ENCODE measurements at places on chromosomes 1 and 21. TPM values are rescaled to one million over a fixed set of nuclear protein-coding genes. Genes with fewer than 3 reads are reported as not detected.

DNA sequence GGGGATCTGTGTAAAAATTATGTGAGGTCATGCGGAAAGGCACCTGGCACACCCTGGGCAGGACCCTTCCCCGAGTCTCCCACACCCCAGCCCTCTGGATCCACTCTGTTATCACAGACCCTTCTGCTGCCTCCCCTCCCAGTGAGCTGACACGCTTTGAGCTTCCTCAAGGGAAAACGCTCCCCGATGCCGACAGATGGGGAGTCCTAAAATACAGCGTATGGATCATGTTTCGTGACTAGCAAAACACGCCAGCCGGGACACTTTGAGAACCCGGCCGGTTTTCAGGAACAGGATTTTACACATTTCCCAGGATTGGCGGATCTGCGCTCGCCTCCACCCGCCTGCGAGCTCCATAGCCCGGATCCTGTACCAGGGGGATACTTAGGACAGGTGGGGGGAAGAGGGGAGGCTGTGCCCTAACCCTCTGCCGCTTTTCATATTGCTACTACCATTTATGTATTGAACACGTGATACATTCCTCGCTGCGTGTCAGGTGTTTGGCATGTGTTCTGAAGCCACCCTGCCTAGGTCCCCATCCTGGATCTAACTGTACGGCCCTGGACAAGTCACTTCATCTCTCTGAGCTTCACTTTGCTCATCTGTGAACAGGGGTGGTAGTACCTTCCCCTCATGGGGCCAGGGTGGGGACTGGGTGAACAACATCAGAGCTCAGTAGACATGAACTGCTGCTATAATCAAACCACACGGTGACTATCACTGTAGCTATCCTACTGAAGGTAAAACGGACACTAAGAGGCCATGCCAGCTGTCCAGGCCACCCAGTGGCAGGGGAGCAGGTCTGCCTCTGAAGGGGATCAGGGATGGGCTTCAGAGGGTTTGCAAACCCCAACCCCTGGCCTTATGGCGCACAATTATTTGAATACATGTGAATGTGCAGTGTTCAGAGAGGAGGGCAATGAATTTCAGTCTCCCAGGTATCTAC, 63.2 kb downstream of the SSBP3 start:
- DNase-seq, result peak; percentile 21

ALPL gene
- 11.0 TPM for total RNA-seq

- DNase-seq, result no peak
These were observed 85.6 kb downstream of the VAV3 start for GRCh38 chr1:107879346-107879745.

KIRREL1 gene
- total RNA-seq, result 11.3 TPM

GRCh38 chr1:205369701-205370123, 13.0 kb upstream of the KLHDC8A start:
- no peak for DNase-seq

DNA sequence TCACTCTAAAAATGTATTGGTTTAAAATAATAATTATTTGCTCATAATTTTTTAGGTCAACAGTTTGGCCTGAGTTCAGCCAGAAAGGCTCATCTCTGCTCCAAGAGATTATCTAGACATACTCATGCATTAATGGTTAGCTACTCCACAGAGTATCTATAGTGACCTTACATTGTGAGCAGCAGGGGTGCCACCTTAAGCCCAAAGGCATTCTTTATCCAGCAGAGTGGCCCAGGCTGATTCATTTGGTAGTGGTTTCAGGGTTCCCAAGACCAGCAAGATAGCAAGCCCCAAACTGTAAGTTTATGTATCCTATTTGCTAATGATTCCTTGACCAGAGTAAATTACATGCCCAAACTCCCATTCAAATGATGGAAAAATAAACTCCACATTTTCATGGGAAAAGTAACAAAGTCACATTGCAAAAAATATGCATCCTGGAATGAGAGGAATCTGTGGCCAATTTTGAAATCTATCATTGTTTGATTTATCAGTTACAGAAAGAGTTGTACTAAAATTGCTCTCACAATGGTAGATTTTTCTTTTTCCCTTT, 182.6 kb upstream of the KCNK2 start:
- no peak for DNase-seq

THEMIS2 gene
- 6.3 TPM for total RNA-seq

- no peak for DNase-seq
These were observed 13.8 kb downstream of the PARK7 start for GRCh38 chr1:7975212-7975865.

GRCh38 chr1:216710598-216711333, 12.5 kb downstream of the ESRRG start:
- DNase-seq, result no peak

NBPF10 gene
- 0.62 TPM for total RNA-seq

- DNase-seq, result no peak
These were observed 806.1 kb downstream of the LTN1 start for GRCh38 chr21:28186604-28187003.

DNA sequence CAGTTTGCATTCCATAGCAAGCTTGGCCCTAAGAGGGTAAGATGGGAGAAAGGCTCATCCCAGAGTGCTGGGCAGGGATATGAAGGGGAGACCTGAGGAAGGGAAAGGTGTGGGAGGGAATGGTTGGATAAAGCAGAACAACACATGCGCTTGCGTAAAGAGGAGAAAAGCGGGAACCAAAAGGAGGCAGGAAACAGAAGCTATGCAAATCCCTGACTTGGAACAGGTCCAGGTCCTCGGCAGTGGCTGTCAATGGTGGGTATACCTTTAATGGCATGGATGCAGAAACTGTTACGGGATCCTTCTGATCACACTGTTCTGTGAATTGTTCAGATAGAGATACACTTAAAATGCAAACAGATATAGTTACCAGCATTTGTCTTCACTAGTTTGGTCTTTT, 455.6 kb downstream of the SIPA1L2 start:
- no peak for DNase-seq

DNA sequence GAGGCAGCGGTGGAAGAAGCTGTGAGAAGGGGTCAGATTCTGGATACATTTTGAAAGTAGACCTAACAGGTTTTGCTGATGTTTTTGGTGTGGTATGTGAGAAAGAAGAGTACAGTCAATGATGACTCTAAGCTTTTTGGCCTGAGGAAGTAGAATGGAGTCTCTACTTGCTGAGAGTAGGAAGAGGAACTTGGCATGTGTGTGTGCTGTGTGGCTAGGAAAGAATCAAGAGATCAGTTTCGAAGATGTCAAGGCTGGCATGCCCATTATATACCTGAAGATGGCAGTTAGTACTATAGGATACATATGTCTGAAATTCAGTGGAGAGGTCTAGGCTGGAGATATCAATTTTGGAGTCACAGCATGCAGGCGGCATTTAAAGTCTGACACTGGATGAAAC, 64.4 kb downstream of the MAB21L3 start:
- DNase-seq, result no peak

GRCh38 chr1:62373221-62373620, 54.0 kb upstream of the KANK4 start:
- no peak for DNase-seq

DNA sequence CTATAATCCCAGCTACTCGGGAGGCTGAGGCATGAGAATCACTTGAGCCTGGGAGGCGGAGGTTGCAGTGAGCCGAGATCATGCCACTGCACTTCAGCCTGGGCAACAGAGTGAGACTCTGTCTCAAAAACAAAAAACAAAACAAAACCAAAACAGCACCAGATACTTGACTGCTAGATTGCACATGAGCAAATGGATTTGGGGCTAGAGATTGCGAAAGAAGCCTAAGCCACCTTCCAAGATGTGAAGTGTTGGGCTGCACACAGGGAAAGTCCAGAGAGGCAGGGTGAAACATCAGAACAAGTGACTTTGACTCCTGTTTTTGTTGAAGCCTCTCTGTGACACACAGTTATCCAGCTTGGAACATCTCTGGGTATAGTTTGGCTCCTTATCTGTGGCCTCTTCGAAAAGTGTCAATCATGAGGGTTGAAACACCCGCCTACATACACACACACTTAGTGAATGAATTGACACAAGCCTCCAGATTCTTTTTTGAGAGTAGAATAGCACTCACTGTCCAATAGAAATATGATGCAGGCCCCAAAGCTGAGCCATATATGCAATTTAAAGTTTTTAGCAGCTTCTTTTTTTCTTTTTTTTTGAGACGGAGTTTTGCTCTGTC, 34.2 kb upstream of the GPR137B start:
- DNase-seq, result no peak

DNA sequence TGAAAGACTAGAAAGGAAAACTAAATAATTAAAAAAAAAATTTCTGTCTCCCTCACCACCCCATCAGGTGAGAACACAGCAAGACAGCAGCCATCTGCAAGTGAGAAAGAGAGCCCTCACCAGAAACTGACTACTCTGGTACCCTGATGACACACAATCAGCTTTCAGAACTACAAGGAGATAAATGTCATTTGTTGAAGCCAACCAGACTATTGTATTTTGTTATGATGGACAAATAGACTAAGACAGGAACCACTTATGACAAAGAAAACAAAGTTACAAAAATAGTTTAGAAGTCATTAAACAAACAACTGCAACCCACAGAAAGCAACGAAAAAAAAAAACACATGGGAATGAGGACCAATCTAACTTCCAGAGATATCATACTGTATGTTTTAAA, 98.3 kb downstream of the FAF1 start:
- no peak for DNase-seq

DNA sequence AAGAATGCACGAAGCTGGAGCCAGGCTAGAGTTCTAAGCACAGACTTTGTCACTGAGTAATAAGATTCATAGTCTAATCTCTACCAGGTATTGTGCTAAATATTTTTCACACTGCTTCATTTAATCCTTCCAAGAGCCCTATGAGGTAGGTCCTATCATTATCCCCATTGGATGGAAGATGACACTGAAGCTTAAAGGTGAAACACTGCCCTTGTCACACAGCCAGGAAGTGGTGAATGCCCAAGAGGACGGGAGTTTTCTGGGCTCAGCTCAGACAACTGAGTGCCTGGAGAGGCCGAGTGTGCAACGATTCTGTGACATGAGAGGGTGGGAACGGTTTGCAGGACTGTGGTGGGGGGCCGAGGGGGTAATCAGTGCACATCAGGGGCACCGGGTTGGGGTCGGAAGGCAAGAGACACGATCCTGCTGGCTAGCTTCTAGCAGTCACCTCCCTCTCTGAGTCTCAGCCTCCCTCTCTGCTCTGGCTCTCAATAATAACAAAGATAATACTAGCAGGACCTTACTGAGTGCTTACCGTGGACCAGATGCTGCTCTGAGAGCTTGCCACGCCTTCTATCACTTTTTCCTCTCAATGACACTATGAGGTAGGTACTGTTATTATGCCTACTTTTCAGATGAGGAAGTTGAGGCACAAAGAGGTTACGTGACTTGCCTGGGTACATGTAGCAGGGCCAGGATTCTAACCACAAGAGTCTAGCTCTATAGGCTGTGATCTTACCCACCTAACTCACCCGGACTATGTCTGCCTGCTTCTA, 12.4 kb downstream of the KCNQ4 start:
- peak; percentile 17 for DNase-seq

- no peak for DNase-seq
These were observed 19.8 kb downstream of the CEP104 start for GRCh38 chr1:3837200-3837599.

DNA sequence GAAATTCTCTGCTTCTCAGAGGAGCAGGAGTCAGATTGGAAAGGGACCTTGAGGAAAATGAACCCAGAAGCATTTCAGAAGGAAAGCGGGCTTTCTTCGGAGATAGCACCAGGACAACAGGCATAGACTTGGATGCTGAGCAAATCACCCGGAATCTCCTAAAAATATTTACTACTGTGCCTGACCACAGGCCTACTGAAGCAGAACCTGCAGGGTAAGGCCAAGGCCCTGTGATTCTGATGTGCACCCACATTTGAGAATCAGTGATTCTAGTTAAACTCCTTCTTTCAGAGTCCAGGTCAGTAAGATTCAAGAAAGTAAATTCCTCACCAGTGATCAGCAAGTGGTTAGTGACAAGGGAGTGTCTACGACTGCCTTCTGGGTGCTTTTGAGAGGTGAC, 307.3 kb upstream of the DUSP10 start:
- no peak for DNase-seq

DNA sequence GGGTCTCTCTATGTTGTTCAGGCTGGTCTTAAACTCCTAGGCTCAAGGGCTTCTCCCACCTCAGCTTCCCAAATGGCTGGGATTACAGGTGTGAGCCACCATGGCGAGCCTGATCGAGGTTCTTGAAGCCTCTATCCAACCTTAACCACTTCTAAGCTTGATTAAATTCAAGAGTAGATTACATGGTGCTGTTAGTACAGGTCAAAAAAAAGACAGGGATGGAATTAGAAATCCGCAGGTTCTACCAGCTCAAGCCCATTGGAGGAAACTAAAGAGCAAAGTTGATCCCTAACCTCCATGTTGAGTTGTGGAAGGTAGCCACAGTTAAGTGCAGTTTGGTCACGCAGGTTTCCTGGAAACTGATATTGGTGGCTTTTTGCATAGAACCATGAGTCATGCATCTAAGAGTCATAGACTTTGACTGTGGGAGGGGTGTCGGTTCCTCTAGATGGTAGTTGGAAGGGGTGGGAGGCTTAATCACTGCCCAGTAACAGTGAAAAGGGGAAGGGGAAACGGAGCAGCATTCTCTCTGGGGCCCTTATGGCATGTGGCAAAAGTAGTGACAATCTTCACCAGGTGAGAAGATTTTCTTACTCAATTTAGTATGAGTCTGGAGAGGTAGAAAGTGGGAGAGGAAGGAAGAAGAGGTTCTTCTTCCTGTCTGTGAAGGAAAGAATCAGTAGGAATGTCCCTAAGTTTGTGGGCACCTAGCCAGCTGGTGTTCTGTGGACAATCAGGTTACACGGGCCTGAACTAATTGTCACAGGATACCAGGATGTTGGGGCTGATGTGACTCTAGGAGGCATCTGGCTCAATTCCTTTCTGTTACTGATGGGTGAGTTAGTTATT, 7.0 kb downstream of the CD53 start:
- no peak for DNase-seq

DNA sequence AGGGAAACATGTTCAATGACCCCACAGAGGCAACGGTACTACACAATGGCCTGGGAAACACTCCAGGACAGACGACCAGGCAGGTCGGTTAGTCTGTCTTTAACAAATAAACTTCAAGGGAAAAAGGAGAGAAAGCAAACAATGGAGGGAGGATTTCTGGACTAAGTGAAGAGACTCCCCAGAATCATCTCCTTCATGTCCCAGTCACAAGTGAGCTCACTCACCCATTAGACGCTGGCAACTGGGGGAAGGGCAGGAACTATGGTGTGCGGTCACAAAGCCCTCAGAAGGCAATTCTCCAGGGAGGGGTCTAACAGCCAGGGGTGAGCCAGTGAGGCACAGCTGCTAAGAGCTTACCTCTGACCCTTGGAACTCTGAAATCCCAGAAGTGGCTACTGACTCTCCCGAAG, 55.7 kb upstream of the NADK start:
- DNase-seq, result no peak

GRCh38 chr21:37828991-37829390, 87.3 kb downstream of the KCNJ6 start:
- DNase-seq, result no peak

DNA sequence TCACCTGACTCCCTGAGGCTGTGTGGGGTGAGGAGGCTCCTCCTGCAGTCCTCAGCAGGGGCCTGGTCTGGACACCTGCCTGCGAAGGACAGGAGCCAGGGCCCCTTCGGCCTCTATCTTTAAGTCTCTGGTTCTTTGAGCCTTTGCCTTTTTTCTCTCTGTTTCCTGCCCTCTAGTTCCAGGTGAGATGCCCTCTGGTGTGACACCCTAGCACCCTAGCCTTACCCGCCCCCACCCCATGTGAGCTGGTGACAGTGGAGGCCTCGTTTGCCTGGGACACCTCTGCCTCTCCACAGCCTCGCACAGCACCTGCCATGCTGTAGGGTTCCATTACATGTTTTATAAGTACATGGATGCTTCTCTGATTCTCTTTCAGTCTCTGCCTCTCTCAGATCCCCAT, 47.3 kb downstream of the DDX20 start:
- no peak for DNase-seq

Measured in Right ventricle myocardium inferior (tissue), 1 donor.